Stimulated activated CD4-positive, alpha-beta T cell treated with anti-CD3 and anti-CD28 coated beads, Interleukin-2, amount 100 ng/mL, for 4 hours (primary cell): ENCODE measurements at places on chromosomes 16 and 17.

- DNase-seq = no peak
These were observed 8.1 kb downstream of the SLC5A11 start for GRCh38 chr16:24853830-24854229.

GRCh38 chr16:46826631-46827030 is 4.3 kb downstream of the C16orf87 start:
- DNase-seq = no peak

DNA sequence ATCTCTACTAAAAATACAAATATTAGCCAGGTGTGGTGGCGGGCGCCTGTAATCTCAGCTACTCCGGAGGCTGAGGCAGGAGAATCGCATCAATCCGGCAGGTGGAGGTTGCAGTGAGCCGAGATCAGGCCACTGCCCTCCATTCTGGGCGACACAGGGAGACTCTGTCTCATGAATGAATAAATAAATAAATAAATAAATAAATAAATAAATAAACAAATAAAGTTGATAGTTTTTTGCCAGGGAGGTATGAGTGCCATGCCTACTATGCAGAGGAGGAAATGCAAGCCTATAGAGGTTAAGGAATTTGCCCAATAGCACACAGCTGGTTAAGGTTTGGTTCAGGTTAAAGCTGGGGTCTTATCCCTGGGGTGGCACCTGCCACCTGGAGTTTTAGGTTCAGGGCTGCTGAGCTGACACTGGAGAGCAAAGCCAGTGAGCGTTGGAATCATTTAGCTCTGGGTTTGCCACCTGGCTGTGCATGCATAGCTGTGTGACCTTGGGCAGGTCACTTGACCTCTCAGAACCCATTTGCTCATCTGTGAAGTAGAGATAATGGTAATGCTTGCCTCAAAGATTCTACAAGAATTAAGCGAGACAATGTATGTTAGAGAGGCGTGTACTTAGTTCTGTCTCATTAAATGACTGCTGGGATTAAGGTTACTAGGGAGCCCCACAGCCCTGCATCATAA is 1.2 kb downstream of the OTOA start:
- no peak for DNase-seq

DNA sequence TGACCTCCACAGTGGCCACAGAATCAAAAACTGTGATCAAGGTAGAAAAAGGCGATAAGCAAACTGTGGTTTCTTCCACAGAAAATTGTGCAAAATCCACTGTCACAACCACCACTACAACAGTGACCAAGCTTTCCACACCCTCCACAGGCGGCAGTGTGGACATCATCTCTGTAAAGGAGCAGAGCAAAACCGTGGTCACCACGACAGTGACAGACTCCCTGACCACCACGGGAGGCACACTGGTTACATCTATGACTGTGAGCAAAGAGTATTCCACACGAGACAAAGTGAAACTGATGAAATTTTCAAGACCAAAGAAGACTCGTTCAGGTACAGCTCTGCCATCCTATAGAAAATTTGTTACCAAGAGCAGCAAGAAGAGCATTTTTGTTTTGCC is 83.6 kb downstream of the C17orf58 start:
- no peak for DNase-seq

DNA sequence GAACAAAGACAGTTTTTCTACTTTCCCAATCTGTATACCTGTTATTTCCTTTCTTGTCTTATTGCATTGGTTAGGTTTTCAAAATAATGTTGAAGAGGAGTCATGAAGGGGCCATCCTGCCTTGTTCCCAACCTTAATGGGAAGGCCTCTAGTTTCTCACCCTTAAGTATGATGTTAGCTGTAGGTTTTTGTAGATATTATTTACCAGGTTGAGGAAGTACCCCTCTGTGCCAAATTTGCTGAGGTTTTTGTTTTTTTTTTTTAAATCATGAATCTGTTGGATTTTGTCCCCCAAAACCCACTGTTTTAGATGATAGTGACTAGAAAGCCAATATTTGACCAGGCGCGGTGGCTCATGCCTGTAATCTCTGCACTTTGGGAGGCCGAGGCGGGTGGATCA is 36.4 kb downstream of the VMP1 start:
- no peak for DNase-seq
